Stimulated activated CD4-positive, alpha-beta T cell treated with anti-CD3 and anti-CD28 coated beads, Interleukin-4, amount 100 ng/mL, for 48 hours (primary cell): ENCODE measurements at places on chromosomes 5 and 9.
A peak's percentile ranks its signal among the peaks of the same experiment; 100 is the strongest.

DNA sequence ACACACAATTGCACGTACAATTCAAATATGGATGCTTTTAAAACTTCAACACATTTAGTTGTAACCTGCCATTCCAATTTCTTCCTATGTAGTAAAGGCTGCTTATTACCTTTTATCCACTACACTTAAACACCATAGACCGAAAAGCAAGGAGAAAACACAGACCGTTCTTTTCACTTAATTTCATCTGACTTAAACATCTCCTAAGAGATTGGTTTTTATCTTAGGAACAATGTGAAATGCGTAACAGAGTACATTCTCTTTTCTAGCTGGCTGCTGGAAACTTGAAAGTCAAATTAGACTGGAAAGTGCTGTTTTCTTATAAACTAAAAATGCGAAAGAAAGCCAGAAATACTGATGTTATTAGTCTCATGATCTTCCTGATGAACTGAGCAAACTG lies 241.8 kb downstream of the MLLT3 start:
- no peak for DNase-seq

DNA sequence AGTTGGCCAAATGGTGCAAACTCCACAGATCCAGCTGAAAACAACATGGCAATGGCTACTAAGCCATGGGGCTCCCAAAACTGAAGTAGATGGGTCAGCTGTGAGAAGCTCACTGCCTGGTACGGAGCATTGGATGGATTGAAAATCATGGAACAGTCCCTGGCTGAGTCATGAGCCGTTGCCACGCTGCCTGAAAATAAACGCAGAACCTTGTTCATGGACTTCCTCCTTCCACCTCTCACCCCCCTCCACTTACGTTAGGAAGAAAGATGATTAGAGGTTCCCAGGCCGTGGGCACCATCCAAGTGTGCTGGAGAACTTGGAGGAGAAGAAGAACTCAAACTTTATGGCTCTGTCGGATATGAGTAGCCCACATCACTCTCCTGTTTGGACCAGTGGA lies 6.8 kb upstream of the DIPK1B start:
- DNase-seq: no peak

GRCh38 chr5:124274949-124275348 lies 471.5 kb downstream of the ZNF608 start:
- DNase-seq: no peak

- DNase-seq: peak; percentile 14
Observed at GRCh38 chr5:172005708-172006320, 624 bp downstream of the FBXW11 start.

- no peak for DNase-seq
Observed at GRCh38 chr5:111415053-111415452, 97.3 kb downstream of the STARD4 start.

- DNase-seq: no peak
Observed at GRCh38 chr9:92404042-92404836, at the start of gene OGN. OGN (minus strand) TSS chr9:92404578; CDS start chr9:92403407, 1,171 bp downstream.

DNA sequence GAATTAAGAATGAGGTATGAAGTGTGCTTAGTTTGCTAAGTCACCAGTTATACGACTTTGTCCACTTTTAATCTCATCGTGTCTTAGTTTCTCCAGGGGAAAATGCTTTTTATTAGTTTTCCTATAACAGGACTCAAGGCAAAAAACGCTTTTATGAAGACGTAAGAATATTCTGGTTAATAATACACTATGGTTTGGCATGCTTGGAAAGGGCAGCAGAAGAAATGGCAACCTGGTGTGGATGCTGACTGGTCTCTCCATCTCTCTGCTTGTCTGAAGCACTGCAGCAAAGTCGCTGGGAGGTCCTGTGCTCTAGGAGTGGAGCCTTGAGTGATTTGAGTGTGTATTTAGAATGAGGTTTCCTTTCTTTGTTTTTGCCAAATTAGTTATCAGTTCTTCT lies 78.8 kb downstream of the ZSWIM6 start:
- DNase-seq: no peak
